IgD-negative memory B cell (primary cell): ENCODE measurements at places on chromosomes 3 and 15. TPM values are rescaled to one million over a fixed set of nuclear protein-coding genes. Genes with fewer than 3 reads are reported as not detected.

The ZNF80 gene
- not detected for polyA plus RNA-seq

The NRROS gene
- polyA plus RNA-seq, result 18.9 TPM

The XIRP1 gene
- polyA plus RNA-seq, result not detected

The PARP15 gene
- 16.6 TPM for polyA plus RNA-seq

The VPS13C gene
- polyA plus RNA-seq, result 17.2 TPM
